Ovary (tissue), 10 donors: ENCODE measurements at places on chromosomes 1 and 21. TPM values are rescaled to one million over a fixed set of nuclear protein-coding genes. Genes with fewer than 3 reads are reported as not detected.

- H3K4me1 ChIP-seq: no peaks in the 10 kb centered on the region
- H3K27me3 ChIP-seq: no peaks in the 10 kb centered on the region
- H3K27ac ChIP-seq: no peak overlapping the region
- DNase-seq: no peak
Observed at GRCh38 chr1:175273376-175274031, 80.9 kb upstream of the KIAA0040 start.

DNA sequence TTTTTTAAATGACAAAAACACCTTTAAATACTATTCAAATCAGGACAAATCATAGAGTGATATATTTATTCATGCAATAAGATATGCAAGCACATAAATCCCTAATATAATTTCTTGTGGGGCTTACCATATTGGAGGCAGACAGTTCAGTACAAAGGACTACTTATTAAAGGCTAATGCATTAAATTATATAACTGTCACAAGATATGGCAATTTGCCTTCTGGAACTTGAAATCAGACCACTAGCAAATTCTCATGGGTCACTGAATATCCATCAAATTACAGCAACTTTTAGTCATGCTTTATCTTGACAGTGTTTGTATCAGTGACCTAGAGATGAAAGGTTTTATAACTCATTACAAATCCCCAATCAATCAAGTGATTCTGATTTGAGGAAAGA is 54.1 kb upstream of the NCAM2 start:
- no peak overlapping the region for H3K27ac ChIP-seq
- no peak for DNase-seq
- H3K4me1 ChIP-seq: no peaks in the 10 kb centered on the region
- H3K27me3 ChIP-seq: no peaks in the 10 kb centered on the region

- H3K4me3 ChIP-seq: no peak overlapping the region
- DNase-seq: no peak
- no peaks in the 10 kb centered on the region for H3K36me3 ChIP-seq
- H3K27me3 ChIP-seq: no peaks in the 10 kb centered on the region
Observed at GRCh38 chr21:38205940-38206339, 50.9 kb upstream of the KCNJ15 start.

GRCh38 chr1:59506952-59507351 is 210.1 kb downstream of the FGGY start:
- peak overlapping the region; percentile 38 for H3K27ac ChIP-seq
- no peaks in the 10 kb centered on the region for H3K27me3 ChIP-seq
- H3K4me1 ChIP-seq: peaks cover 9% of the 10 kb centered on the region

DNA sequence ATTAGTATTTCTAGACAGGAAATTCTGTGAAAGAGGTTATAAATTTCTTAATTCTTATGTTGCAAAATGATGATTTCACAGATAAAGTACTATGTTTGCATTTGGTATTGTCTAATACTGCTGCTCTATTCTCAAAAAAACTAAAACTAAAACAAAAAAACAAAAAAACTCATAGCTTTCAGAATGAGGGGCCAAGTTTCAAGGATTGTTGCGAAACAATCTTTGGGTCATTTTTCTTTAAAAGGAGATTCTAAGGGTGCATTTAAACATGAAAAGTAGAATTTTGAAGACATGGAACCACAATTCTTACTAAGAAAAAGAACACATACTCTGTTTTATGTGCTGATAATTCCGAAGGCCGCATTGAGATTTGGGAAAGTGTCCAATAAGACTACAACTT is 645.1 kb downstream of the ADGRL2 start:
- DNase-seq: no peak
- no peaks in the 10 kb centered on the region for H3K27me3 ChIP-seq
- no peak overlapping the region for H3K4me3 ChIP-seq
- H3K4me1 ChIP-seq: peaks cover 1% of the 10 kb centered on the region
- H3K27ac ChIP-seq: no peak overlapping the region

- no peaks in the 10 kb centered on the region for H3K36me3 ChIP-seq
- no peak overlapping the region for H3K27ac ChIP-seq
- no peak overlapping the region for H3K4me3 ChIP-seq
- no peaks in the 10 kb centered on the region for H3K27me3 ChIP-seq
- no peaks in the 10 kb centered on the region for H3K4me1 ChIP-seq
- DNase-seq: no peak
Observed at GRCh38 chr21:33511639-33512038, 20.1 kb upstream of the DNAJC28 start.

DNA sequence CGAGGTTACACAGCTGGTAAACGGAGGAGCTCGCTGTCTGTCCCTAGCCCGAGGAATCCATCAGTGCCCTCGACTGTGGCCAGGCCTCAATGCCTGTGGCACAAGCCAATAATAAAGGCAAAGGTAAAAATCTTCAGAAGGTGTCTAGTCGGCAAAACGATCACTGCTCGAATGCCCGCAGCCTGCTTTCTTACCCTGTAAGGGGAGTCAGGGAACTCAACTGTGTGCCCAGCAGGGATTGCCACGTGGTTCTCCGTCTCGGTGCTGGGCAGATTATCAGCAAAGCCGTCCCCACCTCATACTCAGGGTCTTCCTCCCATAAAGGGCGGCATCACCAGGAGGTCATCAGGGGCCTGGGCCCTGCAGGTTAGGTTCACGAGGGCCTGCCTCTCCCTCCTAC is 103.4 kb downstream of the PAX7 start:
- DNase-seq: no peak
- H3K36me3 ChIP-seq: no peaks in the 10 kb centered on the region
- H3K27ac ChIP-seq: no peak overlapping the region
- no peak overlapping the region for H3K4me3 ChIP-seq
- no peaks in the 10 kb centered on the region for H3K4me1 ChIP-seq
- H3K27me3 ChIP-seq: no peaks in the 10 kb centered on the region

DNA sequence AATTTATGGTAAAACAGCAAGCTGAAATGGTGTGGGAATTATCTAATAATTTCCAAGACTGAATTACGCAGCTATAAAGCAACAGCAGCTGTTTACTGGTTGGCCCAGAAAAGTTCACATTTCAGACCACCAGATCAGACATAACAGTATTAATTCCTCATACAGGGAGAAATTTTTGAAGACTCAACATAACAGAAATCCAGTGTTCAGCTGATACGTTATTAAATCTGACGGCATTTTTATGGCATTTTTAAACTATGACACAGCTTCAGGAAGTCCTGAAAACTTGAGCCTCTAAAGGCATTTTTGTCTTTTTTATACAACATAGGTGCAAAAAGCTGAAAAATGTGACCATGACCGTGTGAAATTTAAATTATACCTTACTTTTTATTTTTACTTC is 91.2 kb downstream of the APP start:
- no peak overlapping the region for H3K4me3 ChIP-seq
- no peak for DNase-seq
- peaks cover 3% of the 10 kb centered on the region for H3K4me1 ChIP-seq
- H3K27me3 ChIP-seq: no peaks in the 10 kb centered on the region

DNA sequence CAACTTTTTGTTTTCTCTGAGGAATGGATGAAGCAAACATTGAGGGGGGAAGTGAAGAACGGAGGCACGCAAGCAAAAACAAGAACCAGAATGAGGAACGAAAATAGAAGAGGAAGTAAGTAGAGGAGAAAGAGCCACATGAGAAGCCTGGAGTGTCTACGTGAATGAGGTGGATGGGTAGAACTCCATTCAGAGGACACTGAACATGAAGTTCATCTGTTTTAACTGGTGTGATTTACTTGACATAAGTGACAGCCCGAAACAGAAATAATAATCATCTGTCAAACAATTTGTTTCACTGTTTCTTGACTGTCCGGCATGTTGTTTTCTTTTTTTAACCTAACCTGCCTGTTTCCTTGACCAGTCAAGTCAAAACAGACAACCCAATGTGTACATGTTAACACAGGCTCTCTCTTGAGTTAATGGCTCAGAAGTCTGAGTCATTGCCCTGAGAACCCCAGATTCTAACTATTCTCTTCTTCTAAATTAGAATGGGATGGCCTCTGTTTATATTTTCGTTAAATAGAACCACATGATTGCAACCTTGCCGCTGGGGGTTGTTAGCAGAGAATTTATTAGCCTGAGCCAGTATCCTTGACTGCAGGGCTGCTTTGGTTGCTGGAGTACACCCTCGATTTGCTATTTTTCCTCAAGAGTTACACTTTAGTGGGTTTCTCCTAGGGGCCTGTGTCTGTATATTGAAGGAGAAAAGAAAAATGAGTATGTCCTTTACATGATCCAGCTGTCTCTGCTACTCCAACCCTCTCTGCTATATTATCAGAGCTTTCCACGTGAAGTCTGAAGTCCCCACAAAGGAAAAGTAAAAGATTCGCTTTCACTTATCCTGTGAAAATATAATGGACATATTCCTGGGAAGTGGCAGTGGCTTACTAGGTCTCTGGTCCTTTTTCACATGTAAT is 151.7 kb downstream of the ZC3H11B start:
- no peaks in the 10 kb centered on the region for H3K36me3 ChIP-seq
- no peak for DNase-seq
- no peak overlapping the region for H3K27ac ChIP-seq
- H3K27me3 ChIP-seq: no peaks in the 10 kb centered on the region
- no peak overlapping the region for H3K4me3 ChIP-seq

GRCh38 chr1:40372658-40373322 is 737 bp upstream of the SMAP2 start:
- H3K4me1 ChIP-seq: peaks cover 6% of the 10 kb centered on the region
- DNase-seq: no peak
- no peaks in the 10 kb centered on the region for H3K27me3 ChIP-seq
- H3K4me3 ChIP-seq: peak overlapping the region; percentile 96

Gene TMEM200B
- total RNA-seq: 30.6 TPM

Gene PLA2G2C
- not detected for total RNA-seq

Gene OR10Z1
- total RNA-seq: not detected

Gene PGBD5
- 1.2 TPM for total RNA-seq
